Inflammatory macrophage (primary cell): ENCODE measurements at places on chromosomes 1 and 21.

GRCh38 chr1:100721526-100722207 is 2.1 kb downstream of the VCAM1 start:
- no peak for DNase-seq

DNA sequence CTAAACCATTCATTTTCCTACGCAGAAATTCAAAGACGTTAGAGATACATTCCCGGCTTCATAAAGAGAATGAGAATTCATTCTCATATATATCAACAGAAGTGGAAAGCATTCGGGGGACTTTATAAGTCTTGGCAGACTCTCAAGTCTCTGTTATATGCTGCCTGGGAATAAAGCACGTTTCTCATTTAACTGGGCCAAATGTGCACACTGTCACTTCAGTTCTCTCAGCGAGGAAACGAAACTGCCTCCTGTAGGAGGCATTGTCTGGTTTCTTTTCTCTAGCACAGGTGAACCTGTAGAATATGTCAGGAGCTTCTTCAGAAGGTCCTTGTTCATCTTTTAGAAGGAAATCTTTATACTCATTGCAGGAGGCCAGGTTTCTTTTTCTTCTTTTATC is 367.6 kb downstream of the PTBP2 start:
- no peak for DNase-seq

DNA sequence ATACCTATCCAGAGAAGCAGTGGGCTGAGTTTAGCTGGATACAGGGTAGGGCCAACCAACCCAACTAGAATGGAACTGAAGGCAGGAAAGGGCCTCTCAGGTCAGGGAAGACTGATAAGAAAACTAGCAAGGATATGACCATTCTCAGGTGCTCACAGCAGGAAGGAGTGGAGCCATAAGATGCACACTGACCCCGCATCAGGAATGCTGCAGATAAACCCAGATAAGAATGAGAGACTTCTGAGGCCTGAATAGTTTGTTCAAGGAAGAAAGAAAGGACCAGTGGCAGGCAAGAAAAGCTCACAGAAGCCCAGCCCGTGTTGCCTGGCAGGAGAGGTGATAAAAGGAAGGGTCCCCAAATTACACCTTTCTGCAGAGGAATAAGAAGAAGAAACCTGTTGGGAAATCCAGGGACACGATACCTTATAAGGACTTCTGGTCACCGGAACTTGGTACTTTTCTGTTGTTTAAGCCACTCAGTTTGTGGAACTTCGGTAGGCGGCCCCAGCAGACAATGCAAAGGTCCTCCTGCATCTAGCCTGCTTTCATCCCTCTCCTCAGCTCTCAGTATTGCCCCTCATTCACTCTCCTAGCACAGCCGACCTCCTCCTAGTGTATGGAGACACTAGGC is 58.9 kb downstream of the ATP1A1 start:
- no peak for DNase-seq

DNA sequence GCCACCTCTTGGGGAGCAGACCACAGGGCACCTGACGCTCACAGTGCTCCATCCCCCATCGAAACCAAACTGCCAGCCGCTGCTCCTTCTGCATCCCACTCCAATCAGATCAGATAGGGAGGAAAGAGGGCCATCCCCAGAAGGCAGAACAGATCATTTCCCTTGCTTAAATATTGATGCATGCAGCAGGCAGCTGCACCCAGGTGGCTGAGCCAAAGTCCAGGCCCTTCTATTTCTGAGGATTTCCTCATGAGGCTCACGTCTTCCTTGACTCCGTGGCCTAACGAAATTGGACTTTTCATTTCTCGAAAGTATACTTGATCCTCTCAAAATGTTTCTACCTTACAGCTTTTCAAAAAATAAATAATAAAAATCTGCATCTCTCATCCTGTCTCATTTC is 239.2 kb downstream of the ATG4C start:
- no peak for DNase-seq

DNA sequence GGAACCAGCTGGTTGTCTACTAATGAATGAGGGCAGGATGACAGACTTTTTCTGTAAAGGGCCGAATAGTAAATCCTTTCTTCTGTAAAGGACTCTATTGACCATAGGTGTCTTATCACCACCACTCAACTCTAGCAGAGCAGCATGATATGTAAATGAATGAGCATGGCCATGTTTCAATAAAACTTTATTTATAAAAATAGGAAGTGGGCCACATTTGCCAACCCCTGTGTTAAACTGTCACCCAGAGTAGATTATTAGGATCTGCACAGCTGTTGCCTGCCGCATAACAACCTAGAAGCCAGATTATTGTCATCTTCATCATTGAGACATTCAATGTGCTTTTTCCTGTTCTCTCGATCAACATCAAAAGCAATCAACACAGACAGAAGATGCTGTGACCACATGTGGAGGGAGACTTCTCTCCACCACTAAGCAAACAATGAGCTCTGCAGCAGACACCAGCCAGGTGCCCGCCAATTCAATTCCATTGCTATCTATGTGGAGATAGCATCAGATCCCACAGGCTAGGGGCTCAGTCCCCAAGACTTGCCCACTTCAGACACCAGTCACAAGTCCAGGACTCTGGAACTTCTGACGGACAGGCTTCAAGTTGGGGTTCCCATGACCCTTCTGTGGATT is 6.8 kb upstream of the EFHD2 start:
- DNase-seq, result no peak

DNA sequence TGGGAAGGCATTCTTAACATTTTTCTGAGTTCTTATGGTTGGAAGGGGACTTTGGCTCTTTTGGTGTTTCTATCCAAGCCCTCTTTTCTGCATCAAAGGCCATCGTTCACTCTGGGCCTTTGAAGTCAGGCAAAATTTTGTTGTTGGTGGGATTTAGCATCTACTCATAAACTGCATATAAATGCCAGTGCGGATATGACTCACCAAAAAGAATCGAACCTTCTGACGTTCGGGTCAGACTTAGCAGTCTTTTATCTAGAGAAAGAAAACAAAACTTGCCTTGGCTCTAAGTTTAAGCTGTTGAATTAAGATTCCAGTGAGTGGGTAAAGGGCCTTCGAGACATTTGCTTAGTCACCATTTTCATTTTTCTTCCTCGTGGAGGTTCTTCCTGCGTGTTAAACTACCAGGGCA is 51.4 kb downstream of the EVA1C start:
- DNase-seq, result no peak

- no peak for DNase-seq
These were observed 8.7 kb upstream of the PPP1R8 start for GRCh38 chr1:27821761-27822315.
